ENCODE measurements at places on chromosomes 11 and 22.
A peak's percentile ranks its signal among the peaks of the same experiment; 100 is the strongest.

GRCh38 chr11:61254403-61255025 lies 13.5 kb downstream of the PGA5 start:
- peak; percentile 55 for DNase-seq

DNA sequence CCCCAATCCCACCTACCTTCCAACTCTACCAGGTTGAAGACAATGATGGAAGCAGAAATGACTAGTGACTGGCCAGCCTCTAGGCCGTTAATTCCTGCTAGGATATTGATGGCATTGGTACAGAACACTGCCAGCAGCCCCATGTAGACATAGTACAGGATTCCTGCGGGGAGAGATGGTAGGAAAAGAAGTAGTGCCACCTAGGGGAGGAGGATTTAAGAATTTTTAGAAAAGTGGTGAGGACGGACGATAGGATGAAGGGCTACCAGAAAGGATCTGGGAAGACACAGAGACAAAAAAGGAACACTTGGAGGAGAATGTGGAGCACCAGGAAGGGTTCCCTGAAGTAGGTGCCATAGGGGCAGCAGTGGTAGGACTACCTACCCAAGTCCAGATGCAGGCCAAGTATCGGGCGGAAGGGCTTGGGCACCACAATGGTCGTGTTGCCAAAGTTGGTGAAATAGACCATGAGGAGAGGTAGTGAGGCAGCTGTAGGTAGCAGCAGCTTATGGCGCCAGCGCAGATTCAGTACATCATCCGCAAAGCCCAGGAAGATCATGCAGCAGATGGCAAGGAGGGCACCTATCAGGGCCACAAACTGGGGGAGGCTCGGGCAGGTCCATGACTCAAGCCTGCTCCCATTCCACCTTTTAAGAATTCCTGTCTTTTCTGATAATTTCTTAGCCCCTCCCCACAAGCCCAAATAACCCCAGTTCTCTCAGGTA lies 1.2 kb downstream of the DPAGT1 start:
- no peak for DNase-seq

GRCh38 chr22:46090631-46091201 lies 59.6 kb upstream of the PPARA start:
- no peak for DNase-seq

- DNase-seq, result peak; percentile 22
Observed at GRCh38 chr11:22193348-22194051, 615 bp downstream of the ANO5 start.

- DNase-seq, result no peak
Observed at GRCh38 chr22:31944700-31945442, 536 bp downstream of the YWHAH start.

DNA sequence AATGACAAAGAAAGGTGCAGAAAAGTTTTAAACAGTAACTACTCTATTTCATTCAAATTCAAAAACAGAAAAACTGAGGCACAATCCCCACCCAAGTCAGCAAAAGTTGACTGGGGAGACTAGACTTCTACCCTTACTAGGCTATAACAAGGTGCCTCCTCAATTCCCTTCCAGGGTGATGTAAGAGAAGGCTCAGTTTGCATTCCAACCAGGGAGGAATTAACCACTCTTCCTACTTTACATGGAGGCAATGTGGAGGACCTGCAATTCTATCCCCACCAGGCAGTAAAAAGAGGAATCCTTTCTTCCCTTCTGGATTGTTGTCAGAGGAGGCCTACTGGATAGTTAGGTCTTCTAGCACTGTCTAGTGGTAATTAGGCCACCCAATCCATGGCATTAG lies 26.1 kb downstream of the TYR start:
- no peak for DNase-seq

DNA sequence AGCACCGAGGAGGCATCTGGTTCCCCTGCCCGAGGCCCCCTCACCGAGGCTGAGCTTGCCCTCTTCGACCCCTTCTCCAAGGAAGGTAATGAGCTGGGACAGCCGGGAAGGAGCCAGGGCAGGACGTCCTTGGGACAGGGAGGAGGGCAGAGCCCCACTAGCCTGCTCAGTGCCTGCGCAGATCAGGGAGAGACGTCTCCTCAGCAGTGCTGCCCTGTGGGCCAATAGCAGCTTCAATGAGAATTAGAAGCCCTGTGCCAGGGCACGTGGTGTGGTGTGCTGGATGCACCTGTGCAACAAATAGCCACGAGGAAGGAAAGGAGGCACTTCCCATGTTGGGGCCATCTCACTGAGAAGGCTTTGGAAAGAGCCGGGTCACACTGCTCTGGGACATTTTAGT lies 5.4 kb upstream of the SAC3D1 start:
- DNase-seq, result no peak

DNA sequence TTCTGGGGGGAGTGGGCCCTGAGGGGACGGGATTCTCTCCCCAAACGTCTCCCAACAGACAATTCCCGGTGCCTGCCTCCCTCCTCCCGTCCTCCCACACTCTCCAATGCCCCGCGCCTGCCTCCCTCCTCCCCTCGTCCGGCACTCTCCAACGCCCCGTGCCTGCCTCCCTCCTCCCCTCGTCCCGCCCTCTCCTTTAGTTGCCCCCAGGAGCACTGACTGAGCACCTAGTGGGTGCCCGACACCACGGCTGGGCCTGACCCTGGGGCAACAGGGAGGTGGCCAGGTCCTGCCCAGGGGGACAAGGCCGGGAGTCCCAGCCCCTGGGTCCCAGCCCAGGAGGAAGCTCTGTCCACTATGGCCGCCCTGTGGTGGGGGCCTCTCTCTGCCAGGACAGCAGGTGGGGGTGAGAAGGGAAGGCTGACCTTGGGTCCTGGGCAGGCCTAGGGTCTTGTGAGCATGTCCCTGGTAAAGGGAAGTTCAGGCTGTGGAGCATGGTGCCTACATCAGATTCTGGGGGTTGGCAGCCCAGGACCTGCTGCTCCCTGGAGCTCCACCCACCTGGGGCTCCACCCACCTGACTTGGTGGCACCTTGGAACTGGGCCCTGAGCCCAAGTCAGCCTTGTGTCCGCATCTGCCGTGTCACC lies 942.3 kb downstream of the BRD1 start:
- DNase-seq, result no peak

DNA sequence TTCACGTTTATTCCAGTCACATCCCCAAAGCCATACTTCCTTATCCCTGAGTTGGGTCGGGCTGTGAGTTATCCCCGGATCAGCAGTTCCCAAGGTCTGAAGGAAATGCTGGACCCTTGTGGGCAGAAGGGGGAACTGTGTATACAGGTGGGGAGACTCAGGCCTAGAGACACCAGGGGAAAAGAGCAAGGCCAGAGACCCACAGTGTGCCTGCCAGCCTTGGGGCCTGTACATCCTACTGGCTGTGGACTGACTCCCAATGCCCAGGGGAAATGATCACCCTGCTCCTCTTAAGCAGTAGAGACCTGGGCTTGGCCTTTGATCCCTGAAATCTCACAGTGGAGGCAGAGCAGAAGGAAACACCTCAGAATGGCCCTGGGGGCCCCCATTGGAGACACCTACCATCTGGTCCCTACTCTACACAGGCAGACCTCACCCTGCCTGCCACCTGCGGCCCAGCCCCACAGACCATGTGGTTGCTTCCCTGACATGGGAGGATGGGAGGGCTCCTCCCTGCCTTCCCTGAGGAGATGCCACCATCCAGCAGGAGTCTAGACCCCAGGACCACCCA lies 1.3 kb downstream of the SELENOM start:
- no peak for DNase-seq

- no peak for DNase-seq
Observed at GRCh38 chr11:99911116-99911515, 776.0 kb upstream of the ARHGAP42 start.

GRCh38 chr11:11243590-11244469 lies 109.2 kb downstream of the CSNK2A3 start:
- no peak for DNase-seq

GRCh38 chr11:910044-910588 lies 494 bp downstream of the CHID1 start:
- DNase-seq, result no peak

GRCh38 chr11:121841487-121842191 lies 274.4 kb downstream of the BLID start:
- DNase-seq, result no peak

- DNase-seq, result no peak
Observed at GRCh38 chr11:111388420-111388819, 9.3 kb upstream of the POU2AF1 start.

DNA sequence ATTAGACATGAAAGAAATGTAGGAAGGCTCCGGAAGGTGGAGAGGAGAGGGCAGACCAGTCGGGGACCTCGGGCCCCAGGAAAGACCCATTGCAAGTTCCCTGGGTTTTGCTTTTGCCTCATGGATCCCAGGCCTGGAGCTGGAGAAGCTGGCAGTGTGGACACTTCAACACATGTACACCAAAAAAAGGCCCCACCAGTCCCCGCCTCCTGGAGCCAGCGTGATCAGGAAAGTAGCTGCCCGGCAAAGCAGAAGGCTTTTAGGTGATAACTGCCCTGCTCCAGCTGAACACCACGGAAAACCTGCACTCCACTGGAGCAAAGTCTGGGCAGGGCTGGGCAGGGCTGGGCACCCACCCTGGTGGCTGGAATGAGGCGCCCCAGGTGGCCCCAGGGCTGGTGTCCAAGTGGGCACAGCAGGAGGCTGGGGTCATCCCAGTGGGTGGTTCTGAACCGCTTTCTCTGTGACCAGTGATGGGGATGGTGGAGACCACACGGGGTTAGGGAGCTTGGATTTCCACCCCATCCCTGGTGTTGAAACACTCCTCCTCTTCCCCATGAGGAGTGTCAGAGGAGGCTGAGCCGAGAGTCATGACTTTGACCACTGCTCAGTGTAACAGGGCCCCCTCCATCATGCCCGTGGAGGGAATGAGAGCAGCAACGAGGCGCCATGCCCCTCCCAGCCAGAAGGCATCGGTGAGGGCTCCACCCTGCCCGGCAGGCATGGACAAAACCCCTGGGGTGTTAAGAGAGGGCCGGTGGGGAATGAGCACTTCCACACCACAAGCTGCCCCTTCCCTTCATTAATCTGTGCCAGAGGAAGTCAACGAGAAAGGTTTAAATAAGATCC lies 16.9 kb upstream of the MUC5AC start:
- no peak for DNase-seq

- DNase-seq, result peak; percentile 44
Observed at GRCh38 chr11:130071211-130071712, 1.6 kb downstream of the APLP2 start.

- DNase-seq, result no peak
Observed at GRCh38 chr11:28514391-28514790, 406.2 kb downstream of the METTL15 start.

- DNase-seq, result no peak
Observed at GRCh38 chr22:27780161-27780575, 21.4 kb downstream of the MN1 start.

- DNase-seq, result no peak
Observed at GRCh38 chr11:47667135-47667534, 24.8 kb upstream of the MTCH2 start.

GRCh38 chr11:81004576-81004975 lies 1563.7 kb upstream of the TENM4 start:
- DNase-seq, result peak; percentile 5

DNA sequence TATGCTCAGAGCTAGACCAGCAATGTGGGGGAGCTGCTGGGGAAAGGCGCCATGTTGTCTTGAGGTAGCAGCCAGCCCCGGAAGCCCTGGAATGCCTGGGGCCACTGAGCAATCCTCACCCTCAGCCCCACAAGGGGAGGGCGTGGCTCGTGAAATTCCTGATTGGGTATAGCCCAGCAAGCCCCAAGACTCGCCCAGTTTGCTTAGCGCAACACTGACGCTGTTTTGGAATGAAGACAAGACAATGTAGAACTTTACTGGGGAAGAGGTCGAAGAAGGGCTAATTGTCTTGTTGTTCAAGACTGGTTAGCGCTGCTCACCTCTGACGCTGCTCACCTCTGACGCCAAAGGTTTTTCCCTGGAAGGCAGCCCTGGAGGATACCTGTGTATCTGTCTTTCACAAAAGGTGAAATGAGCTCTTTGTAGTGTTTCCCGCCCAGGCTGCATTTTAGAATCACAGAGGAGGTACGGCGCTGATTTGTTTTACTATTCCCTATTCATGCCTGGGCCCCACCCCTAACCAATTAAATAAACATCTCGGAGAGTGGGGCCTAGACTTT lies 47.6 kb downstream of the ST3GAL4 start:
- DNase-seq, result no peak

GRCh38 chr11:64152841-64153691 lies 12.8 kb downstream of the MACROD1 start:
- DNase-seq, result peak; percentile 24

DNA sequence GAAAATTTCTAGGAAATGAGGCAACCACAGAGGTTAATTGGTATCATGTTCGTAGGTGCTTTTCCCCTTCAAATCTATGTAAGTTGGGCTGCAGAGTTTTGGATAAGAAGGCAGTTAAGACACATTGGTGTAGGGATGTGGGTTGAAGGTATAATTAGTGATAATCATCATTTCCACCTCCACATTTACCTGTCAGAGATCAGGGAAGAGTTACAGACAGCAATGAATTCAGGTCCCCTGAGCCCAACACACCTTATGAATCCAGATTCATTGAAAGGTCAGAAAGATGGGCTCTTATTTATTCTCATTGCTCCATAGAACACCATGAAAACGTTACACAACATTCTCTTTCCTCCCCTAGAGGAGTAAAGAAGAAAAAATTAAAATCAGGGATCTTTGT lies 308.7 kb downstream of the C11orf87 start:
- no peak for DNase-seq

DNA sequence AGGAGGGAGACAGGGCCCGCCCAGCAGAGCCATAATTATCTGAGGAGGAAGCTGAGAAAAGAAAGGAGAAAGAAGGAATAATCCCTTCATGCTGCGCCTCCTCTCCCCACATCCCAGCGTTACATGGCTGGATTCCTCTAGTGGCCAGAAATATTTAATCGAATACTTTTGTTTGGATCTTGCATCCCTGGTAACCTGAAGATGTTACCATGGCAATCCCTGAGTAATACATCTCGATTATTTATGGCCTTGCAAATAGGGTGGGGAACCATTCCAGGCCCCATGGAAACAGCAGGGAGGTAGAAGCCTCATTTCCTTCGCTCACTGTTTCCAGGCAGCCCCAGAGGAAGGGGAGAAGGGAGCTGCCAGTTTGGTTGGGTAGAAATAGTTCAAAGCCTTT lies 357.7 kb downstream of the BUD13 start:
- DNase-seq, result no peak
